ENCODE measurements at places on chromosomes 3 and 15.

DNA sequence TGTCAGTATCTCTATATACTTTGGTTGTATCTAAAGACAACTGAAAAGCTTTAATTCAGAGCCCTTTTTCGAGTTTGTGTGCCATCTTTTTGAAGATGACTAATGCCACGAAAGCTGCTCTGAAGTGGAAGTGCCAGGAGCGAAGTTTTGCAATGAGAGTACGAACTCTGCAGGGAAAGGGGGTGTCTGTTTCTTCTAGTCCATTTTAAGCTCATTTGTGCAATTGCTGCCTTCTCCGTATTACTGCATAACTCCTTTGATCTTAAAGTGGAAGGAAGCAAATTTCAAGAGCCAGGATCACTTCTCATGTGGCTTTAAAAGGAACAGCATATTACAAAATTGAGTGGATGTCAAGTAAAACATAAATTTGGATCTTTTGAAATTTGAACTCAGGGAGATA, 245.3 kb downstream of the FEZF2 start:
- DNase-seq, result no peak

DNA sequence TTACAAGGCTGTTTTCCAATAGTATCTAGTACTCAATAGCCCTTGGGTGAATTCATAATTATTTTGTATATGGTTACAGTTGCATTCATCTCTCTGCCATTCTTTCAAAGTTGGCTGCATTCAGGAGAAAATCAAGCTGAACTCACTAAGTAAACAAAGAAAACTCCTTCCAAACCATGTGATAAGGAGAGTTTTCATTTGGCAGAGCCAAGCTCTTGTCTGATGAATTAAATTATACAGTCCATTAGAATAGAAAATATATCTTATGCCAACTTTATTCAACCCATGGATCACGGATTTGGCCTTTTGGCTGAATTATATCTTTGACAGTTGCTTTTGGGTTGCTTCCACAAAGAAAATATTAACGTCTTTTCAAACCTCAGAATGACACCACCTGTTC, 272.3 kb upstream of the ROBO1 start:
- no peak for DNase-seq

DNA sequence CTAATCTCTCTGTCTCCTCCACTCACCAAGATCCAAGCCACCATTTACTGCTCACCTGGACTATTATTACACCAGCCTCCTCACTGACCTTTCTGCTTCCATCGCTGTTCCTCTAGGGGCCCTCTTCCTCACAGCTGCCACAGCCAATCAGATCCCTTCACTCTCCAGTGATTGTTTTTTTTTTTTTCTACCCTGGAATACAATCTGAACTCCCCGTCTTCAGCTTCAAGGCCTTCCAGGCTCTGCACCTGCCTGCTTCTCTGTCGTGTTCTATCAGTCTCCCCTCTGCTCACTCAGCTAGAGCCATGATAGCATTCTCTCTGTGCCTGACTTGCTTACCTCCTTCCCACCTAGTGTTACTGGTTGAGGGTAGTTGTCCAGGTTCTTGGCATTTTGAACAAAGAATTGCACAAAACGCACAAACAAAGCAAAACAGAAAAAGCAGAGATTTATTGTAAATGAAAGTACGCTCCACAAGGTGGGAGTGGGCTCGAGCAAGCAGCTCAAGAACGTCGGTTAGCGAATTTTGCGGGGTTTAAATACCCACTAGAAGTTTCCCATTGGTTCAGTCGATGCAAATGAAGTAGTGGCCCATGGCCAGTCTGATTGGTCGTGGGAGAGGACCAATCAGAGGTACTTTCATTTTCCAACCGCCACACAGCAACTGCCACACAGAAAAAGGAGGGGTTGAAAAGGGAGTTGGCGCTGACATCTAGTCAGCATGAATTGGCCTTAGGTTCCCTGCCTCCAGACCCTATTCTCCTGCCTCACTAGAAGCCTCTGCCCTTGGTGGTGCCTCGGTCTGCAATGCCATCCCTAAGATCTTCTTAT, 188.9 kb downstream of the TLE3 start:
- DNase-seq, result no peak

- DNase-seq, result no peak
These were observed 107.4 kb downstream of the HES1 start for GRCh38 chr3:194243172-194243837.

DNA sequence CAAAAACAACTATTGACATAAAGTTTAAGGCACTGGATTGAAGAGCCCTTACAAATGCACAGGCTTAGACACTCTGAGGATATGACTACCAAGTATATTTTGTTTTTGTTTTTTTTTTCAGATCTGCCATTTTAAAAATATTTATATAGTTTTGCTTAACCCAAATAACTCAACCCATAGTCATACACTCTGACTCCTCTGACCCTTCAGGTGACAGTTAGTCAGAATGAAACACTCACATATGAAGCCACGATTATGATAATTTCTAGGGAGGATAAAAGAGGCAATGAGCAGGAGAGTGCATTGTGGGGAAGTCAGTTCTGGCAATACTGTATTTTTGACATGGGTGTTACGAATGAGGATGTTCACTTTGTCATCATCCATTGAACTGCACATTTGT, 774.7 kb downstream of the MECOM start:
- DNase-seq, result no peak
